ENCODE measurements at places on chromosomes 2 and 18.

DNA sequence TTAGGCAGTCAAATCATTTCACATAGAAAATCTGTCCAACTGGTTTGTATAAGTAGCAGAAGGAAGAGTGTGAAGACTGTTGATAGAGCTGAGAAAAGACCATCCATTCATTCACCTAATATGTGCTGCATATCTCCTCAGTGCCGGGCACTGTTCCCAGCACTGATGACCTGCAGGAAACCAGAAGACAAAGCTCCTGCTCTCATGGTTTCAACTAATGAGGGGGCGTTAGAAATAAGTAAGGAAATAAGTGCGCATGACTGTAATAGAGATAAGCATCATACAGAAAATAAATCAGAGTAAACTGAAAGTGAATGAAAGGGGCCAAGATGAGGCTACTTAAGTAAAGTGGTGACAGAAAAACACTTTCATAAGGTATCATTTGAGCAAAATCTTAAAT, 427.5 kb upstream of the CDH20 start:
- no peak for DNase-seq

- no peak for DNase-seq
These were observed 324.7 kb upstream of the PIK3C3 start for GRCh38 chr18:41630232-41630886.

GRCh38 chr2:10545556-10545955, 97.4 kb upstream of the ODC1 start:
- no peak for DNase-seq

DNA sequence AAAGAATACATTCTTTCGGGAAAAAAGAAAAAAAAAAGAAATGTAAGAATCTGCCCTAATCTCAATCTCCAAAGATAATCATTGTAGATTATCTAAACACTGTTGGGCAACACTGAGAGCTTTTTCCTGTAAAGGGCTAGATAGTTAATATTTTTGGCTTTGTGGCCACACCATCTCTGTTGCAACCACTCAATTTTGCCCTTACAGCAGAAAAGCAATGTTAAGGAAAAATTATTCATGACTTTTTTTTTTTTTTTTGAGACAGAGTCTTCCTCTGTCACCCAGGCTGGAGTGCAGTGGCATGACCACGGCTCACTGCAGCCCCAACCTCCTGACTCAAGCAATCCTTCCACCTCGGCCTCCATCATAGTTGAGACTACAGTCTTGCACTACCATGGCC, 17.3 kb upstream of the FZD5 start:
- no peak for DNase-seq

DNA sequence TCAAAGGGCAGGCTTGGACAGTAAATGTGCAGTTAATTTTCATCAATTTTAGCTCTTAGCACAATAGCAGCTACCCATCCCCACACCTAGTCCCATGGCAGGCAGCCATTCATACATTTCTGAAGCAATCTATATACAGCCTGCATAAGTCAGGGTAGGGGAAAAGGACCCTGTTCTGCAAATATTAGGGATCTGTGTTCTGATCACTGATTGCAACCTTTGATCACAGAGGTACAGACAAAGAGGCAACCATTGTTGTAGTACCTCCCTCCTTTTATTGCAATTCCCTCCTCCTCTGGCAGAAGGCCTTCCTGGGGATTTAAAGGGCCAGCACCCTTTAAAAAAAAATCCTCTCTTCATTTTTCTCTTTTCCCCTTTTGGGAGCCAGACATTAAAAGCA, 58.3 kb downstream of the KANSL1L start:
- no peak for DNase-seq

Data from GM04504 (cell line).